PC-9 (cell line): ENCODE measurements at places on chromosomes 3 and 15.

GRCh38 chr3:177787279-177788041, 590.2 kb upstream of the TBL1XR1 start:
- DNase-seq: no peak

DNA sequence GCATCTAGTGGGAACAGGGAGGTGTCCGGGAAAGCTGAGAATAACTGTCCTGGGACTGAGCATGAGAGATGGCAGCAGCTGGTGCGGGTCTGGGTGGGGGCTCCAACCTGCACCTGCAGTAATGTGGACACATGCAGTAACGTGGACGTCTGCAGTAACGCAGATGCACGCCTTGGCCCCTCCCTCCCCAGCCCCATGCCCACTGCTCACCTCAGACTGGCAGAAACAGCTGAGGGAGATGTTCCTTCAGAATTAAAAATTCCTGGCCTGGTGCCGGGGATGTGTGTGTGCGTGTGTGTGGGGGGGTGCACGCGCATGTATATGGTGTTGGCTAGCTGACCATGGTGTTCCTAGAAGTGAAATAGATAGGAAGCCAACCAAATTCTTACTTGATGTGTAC, 86.7 kb upstream of the OXTR start:
- DNase-seq: no peak

DNA sequence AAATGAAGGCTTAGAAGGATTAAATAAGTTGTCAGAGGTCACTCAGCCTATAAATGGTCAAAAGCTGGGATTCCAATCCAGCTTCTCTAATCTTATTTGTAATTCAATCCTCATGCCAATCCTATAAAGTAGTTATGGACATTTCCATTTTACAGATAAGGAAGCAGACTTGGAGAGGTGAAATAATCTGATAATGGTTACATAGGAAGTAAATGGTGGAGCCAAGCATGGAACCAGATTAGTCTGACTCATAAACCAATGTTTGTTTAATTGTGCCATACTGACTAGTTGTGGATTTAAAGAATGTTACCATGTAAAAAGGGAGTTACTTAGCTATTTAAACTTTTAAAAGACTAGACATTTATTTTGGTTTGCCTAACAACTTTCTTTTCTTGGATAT, 59.7 kb downstream of the KCNAB1 start:
- DNase-seq: no peak

- DNase-seq: no peak
Measured at GRCh38 chr3:27729748-27730611, 7.9 kb upstream of the EOMES start.

DNA sequence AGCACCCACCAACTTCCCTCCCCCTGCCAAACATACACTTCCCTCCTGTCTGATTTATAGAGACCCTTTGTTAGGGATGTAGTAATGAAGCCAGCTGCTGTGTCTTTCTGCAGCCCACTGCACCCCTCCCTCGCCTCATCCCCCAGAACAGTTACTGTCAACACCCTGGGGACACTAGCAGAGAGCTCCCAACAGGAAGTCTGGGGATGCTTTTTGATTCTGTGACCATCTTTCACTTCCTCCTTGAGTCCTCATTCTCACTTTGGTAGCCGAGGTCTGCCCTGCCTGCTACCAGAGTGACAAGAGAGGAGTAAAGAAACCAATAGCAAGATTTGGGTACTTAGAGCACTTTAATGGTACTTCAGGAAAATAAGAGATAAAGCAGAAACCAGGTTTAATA, 201.6 kb downstream of the SATB1 start:
- no peak for DNase-seq

- DNase-seq: no peak
Measured at GRCh38 chr15:76393614-76394013, 57.0 kb downstream of the ISL2 start.

DNA sequence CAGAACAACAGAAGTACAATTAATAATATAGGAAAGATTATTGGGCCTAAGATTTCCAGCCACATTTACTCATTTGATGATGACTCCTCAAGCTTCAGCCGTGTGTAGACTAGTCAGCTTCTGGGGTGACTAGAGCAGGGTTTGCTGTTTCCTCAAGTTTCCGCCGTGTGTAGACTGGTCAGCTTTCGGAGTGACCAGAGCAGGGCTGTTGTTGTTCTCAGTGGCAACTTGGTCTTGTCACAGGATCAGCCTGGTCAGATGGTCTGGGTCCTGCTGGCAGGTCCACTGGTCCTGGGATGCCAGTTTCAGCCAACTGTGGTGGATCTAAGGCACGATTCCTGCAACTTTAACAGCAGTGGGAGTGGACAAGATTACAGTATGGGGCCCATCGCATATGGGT, 21.8 kb upstream of the NOX5 start:
- DNase-seq: no peak

DNA sequence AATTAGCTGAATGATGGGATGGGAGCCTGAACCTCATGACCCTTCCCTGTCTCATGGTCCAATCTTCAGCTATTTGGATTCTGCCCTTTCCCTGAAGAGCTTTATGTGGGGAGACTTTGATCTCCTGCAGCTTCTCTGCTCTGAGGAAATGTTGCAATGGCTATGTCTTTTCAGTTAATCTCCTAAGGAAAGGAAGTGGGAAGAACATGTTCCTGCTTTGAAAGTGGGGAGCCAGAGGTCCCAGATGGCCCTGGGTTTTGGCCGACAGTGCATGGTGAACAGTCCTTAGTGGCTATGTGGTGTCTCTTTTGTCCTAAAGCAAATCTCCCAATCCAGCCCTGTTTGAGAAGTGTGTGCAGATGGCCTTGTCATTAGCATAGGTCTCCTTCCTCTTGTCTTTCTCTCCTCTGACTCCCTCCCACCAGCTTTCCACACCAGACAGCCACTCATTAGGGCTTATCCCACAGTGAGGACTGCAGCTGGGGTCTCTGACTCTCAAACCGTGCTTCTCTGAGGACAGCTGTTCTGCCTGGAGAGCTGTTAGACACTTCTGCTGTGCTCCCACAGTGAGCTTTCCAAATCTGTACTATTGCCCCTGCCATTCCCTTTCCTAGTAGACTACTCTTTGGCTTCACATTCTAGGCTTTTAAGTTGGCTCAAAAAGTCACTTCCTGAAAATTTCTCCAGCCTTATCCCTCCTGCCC, 365.8 kb upstream of the UMPS start:
- no peak for DNase-seq

DNA sequence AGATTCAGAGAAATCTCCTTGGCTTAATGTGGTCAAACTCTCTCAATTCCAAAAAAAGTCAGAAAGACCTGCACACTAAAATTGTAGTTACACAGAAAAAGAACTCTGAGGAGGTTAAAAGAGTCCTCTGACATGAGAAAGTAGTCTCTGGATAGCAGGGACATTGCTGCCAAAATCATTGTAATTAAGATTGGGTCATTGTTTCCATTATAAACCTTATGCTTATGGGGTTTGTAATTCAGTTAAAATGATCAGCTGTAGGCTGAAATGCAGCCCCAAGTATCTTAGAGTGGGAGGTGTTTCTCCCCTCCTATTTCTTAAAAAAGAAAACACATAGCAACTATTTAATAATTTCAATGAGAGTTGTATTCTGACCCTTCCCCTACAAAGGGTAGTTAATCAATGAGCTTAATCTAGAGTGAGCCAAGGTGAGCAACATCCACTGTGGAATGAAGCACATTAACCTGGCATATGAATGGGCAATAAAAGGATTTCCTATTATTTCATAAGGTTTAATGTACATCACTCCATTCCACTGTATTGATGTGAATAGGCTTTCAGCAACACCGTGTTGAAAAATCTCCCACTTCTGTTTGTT, 406.9 kb downstream of the TIGIT start:
- no peak for DNase-seq

DNA sequence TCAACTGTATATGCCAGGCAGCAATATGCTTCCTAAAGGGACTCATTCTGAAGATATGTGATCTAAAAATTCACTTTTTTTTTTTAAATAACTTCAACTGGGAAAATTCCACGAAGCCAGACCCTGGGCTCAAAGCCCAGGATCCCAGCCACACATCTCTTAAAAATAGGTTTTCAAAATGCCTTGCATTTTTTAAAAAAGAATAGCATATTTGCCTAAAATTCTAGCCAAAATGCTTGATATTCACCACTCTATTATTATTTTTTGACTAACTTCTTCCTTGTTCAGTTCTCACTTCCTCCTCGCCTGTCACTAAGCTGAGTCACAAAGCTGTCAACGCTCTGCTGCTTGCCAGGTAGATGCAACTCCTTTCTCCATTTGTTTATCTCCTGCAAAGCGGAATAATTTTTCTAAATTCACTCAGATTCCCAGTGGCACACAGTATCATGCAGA, 28.0 kb upstream of the VGLL4 start:
- peak; percentile 34 for DNase-seq

DNA sequence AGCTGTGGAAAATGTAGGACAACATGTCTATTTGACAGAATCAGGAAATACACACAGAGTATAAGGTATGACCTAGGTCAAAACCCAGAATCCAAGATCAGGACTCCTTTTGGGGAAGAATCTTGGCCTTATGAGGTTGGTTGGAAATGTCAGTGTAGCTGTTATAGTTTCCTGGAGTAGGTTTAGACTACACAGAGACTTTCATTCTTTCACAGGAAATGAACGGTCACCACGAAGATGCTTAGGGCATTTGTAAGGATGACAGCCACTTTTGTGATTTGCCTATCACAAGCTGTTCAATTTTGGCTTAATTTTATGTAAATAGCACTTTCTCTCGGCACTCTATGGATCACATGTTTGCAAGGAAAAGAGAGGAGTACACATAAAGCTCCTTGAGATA, 18.6 kb upstream of the ZBTB20 start:
- no peak for DNase-seq

- no peak for DNase-seq
Measured at GRCh38 chr15:28921919-28922706, 36.3 kb downstream of the APBA2 start.

DNA sequence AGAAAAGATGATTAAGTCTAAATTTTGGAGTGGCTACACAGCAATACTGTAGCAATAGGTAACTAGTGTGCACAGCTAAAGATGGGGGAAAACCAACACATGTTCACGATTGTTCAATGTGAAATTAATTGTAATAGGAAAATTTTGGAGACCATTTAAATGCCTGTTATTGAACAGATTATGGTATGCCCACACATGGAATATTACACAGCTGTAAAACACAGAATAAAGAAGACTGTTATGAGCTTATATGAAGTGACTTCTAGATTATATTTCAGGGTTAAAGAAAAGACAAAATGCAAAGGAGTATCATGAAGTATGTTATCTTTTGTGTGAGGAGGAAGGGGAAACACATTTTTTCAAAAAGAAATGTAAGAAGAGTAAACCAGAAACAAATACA, 43.8 kb downstream of the SPINK8 start:
- DNase-seq: no peak

- peak; percentile 44 for DNase-seq
Measured at GRCh38 chr3:171874251-171874681, 31.1 kb downstream of the TMEM212 start.

- no peak for DNase-seq
Measured at GRCh38 chr3:147390589-147391569, 15.5 kb downstream of the ZIC4 start.

DNA sequence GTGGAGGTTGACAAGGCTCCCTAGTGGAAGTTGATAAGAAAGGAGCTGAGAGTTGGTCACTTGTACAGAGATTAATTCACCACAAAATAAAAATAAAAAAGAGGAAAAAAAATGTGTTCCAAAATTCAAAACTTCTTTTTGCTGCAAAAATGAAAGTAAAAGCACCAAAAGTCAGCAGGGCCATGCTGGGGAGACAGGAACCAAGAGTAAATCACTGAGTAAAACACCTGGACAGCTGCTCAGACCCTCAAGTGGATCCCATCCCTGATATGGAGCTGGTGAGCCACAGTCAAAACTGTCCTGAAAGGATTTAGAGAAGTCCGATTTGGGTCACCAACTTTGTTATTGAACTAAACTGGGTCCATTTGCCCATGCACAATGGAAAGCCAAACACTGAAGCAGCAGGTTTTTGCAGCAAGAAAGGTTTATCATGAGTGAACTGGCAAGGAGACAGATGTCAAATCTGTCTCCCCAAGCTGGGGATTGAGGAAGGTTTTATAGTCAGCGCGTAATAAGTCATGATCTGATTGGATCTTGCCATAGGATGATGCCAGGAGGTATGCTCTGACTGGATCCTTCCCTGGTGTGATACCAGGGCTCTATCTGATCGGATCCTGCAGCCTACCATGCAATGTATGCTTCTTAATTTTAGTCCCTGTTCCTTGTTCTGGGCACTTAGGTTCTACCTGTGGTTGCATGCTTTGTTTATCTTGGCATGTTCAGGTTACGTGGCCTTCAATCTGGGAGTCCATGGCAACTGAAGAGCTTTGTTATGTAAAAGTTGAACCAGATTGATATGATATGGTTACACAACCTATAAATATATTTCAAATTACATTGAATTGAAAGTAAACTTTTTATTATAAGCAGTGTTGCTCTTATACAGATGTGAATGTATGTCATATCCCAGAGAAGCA, 313.2 kb downstream of the POLQ start:
- no peak for DNase-seq

GRCh38 chr3:67301556-67301955, 303.4 kb downstream of the KBTBD8 start:
- DNase-seq: no peak

DNA sequence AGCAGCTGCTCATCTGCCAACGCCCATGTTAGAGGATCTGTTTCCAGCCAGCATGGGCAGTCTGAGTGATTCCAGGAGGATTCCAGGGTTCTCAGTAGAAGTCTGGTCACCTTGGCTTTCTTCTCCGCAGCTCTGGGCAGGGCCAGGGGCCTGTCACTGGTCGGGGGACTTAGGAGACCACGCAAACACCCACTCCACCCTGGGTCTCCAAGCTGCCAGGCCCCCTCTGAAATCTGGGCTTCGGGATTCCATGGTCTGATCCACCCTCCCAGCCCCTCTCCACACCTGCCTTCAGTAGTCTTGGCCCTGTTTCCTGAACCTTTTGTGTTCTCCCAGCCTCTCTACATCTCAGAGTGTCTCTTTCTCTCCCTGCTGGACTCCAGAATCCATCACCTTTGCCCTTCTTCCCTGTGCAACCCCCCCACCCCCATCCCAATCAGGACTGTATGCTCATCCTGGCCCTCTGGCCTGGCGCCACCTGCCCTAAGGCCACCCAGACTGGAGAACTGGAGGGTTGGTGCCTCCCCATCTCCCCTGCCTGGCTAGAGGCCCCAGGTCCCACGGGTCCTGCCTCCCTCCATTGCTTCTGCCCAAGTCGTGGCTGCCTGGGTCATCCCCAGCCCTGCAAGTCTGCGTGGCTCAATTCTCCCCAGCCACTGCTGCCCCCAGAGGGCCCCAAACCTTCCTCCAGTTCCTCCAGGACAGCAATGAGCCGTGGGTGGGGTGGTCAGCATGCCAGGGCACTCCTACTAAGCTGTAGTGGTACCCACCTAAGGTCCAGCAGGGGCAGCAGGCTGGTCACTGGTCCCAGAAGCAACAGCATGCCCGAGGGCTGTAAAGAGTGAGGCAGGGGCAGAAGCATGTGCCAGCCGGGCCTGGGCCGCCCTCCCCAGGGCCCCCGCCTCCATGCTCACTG, 102.8 kb downstream of the TBC1D2B start:
- no peak for DNase-seq

DNA sequence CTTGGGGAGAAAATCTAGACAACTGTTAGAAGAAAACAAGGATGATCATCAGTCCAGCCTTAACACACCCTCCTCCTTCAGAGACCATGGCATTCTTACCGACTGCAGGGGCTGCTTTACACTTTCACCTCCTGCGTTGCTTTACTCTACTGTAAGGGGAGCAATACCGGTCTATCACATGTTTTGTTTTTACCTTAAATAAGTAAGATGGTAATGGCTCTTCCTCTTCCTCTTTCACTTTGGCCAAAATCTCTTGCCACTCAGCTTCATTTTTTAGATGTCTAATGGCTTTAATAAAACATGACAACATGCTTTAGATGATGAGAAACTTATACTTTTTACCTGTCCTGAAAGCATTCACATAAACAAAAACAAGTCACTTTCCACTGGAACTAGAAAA, 33.4 kb upstream of the STIMATE start:
- no peak for DNase-seq

- DNase-seq: no peak
Measured at GRCh38 chr3:123329636-123330340, 119.1 kb downstream of the ADCY5 start.
